ENCODE measurements at places on chromosomes 6 and 20. TPM values are rescaled to one million over a fixed set of nuclear protein-coding genes. Genes with fewer than 3 reads are reported as not detected.

The INSM1 gene
- total RNA-seq = not detected

The TRMT6 gene
- total RNA-seq = 42.4 TPM

The LAMA2 gene
- total RNA-seq = 0.42 TPM

The SPDEF gene
- total RNA-seq = 2.4 TPM

The MEI4 gene
- not detected for total RNA-seq

The NTSR1 gene
- total RNA-seq = 0.10 TPM

The EYA4 gene
- total RNA-seq = 9.6 TPM

The RIPPLY2 gene
- 0.46 TPM for total RNA-seq

The TMEM170B gene
- 0.60 TPM for total RNA-seq

Measured in A549 treated with CORT108297 at 1 μM for 4 hours (cell line).